A549 treated with Hydrocortisone at 1 μM for 4 hours (cell line): ENCODE measurements at places on chromosomes 12 and 14. TPM values are rescaled to one million over a fixed set of nuclear protein-coding genes. Genes with fewer than 3 reads are reported as not detected.

Gene HOXC9
- total RNA-seq: 11.0 to 16.2 TPM (median 12.6 TPM) in 5 replicates

Gene GPHB5
- not detected in 5 replicates for total RNA-seq

Gene LBHD2
- 0.16 to 0.24 TPM in 2 of 5 replicates, not detected in the others for total RNA-seq

Gene KRT71
- total RNA-seq: 0.05 TPM in 1 of 5 replicates, not detected in the others

Gene NUMB
- total RNA-seq: 34.2 to 44.1 TPM (median 39.9 TPM) in 5 replicates

Gene PPM1H
- total RNA-seq: 6.4 to 10.8 TPM (median 6.9 TPM) in 5 replicates

Gene LGMN
- total RNA-seq: 54.2 to 60.0 TPM (median 57.2 TPM) in 5 replicates

Gene PRR4
- 1.6 to 3.3 TPM (median 2.6 TPM) in 5 replicates for total RNA-seq

Gene SRRM4
- total RNA-seq: not detected in 5 replicates

Gene TAS2R42
- not detected in 5 replicates for total RNA-seq
